ENCODE measurements at places on chromosomes 16 and 17.

DNA sequence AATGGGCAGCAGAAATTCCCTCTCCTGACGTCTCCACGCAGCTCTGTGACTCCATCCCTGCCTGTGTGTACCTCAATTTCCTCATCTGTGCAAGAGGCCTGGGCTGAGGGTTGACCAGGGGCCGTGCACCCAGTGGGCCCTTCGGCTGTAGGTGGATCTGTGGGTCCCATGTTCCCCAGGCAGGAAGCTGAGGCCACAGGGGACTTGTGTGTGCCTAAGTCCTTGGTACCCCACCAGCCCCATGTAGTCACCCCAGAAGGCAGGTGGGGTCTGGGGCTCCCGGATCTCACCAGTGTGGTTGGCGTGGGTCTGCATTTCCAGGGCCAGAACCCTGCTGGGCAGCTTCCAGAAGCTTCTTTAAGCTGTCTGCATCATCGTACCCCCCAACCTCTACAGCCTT, 177.4 kb upstream of the GSE1 start:
- no peak for DNase-seq

DNA sequence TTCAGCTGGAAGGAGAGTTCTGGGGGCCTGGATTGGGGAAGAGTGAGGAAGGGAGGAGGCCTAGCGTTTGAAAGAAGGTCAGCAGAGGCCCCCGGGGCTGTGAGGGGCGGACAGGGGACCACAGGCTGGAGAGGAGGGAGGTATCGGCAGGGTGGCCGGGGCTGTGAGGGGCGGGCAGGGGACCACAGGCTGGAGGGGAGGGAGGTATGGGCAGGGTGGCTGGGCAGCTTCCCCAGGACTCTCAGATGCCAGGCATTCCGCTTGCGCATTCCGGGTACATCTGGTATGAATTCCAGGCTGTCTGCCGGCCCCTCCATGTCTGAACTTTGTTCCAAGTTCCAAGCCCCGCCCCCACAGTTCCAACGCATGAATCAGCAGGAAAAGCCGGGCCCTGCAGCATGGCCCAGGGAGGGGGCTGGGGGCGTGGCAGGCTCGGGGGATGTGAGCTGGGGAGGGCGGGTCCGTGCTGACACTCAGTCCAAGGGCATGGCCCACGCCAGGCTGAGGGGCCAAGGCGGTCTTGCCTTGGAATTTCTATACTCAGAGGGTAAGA, 4.3 kb upstream of the TLCD2 start:
- peak; percentile 78 for DNase-seq

GRCh38 chr17:13777003-13777402, 175.3 kb upstream of the HS3ST3A1 start:
- DNase-seq = no peak

DNA sequence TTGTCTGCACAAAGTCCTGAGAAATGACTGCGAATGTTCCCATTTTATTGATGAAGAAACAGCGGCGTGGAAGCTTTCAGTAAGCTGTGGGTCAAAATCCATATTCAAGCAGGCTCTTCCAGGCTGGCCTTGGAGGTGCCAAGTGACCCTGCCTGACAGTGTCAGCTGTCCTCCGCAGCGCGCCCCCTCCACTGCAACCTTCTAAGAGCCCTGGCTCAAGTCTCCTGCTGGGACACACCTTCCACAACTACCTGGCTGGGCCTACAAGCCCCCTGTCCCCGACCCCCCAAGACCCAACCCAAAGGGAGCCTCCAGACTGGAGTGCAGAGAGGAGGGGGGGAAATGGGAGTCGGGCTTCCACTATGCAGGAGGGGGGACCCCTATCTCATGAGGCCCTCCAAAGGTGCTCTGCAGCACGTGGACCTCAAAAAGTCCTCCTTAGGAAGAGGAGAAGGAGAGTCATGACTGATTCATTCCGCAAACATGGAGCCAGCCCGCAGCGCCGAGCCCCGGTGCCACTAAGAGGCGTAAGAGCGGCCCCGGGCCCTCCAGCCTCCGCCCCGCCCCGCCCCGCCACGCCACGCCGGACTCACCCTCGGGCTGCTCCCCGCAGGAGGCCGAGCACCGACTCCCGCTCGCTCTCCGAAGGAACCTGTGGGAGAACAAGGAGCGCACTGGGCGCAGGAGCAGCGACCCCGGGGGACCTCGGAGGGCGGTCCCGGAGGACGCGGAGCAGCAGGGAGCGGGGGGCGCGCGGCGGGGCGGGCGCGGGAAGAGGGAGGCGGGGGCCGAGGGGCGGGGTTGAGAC, 574 bp downstream of the MPP3 start:
- DNase-seq = no peak

Measured in putamen (tissue), 1 donor.